ENCODE measurements at places on chromosomes 11 and 22.

GRCh38 chr11:93849751-93850593 is 446 bp downstream of the VSTM5 start:
- H3K27ac ChIP-seq, result no peak overlapping the region
- peak; percentile 16 for DNase-seq
- H3K36me3 ChIP-seq, result no peaks in the 10 kb centered on the region
- no peaks in the 10 kb centered on the region for H3K27me3 ChIP-seq

- H3K4me1 ChIP-seq, result peaks cover 77% of the 10 kb centered on the region
- peak; percentile 97 for DNase-seq
- no peaks in the 10 kb centered on the region for H3K36me3 ChIP-seq
These were observed 72.1 kb downstream of the PTPRJ start for GRCh38 chr11:48052183-48053044.

DNA sequence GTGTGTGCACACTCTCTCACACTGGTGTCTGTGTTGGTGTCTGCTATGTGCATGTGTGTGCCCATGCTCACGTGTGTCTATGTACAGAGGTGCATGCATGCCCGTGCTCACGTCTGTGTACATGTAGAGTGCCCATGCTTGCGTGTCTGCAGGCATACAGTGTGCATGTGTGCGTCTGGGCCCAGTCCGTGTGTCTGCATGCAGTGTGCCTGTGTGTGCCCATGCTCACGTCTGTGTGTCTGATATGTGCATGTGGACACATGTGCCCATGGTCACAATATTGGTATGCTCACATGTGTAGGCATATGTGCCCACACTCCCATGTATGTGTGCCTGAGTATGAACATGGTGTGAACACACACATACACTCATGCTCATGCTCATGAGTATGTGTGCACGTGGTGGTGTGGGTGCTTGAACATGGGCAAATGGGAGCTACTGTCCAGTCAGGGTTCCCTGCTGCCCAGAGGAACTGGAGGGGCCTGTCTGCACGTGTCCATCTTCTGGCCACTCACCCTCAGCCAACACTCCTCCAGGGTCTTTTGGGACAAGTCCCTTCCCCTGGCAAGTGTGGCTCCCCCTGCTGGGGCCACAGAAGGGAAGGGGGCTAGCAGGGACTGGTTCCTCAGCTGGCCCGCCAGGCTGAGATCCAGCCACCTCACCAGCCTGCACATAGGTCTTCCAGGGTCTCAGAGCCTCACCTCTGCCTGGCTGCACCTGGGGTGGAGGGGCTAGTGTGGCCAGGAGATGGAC is 7.3 kb upstream of the TBX1 start:
- H3K4me3 ChIP-seq, result no peak overlapping the region
- peaks cover 22% of the 10 kb centered on the region for H3K27me3 ChIP-seq
- no peak for DNase-seq
- H3K27ac ChIP-seq, result no peak overlapping the region
- H3K36me3 ChIP-seq, result no peaks in the 10 kb centered on the region

- no peaks in the 10 kb centered on the region for H3K36me3 ChIP-seq
- H3K4me3 ChIP-seq, result no peak overlapping the region
- no peak overlapping the region for H3K27ac ChIP-seq
These were observed 2.2 kb downstream of the CADM1 start for GRCh38 chr11:115501893-115502589.

DNA sequence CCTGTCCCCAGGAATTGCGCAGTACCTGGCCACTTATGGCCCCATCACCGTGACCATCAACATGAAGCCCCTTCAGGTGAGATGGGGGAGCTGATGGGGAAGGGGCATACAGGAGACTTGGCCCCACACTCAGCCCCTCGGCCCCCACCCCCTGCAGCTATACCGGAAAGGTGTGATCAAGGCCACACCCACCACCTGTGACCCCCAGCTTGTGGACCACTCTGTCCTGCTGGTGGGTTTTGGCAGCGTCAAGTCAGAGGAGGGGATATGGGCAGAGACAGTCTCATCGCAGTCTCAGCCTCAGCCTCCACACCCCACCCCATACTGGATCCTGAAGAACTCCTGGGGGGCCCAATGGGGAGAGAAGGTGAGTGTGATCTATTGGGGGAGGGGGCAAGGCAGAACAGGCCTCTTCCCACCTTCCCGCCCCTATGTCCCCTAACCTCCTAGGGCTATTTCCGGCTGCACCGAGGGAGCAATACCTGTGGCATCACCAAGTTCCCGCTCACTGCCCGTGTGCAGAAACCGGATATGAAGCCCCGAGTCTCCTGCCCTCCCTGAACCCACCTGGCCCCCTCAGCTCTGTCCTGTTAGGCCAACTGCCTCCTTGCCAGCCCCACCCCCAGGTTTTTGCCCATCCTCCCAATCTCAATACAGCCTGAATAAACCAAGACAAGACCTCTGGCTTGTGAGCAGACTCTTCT is 3.6 kb downstream of the CTSW start:
- no peaks in the 10 kb centered on the region for H3K27me3 ChIP-seq
- no peak overlapping the region for H3K4me3 ChIP-seq
- DNase-seq, result no peak
- H3K27ac ChIP-seq, result no peak overlapping the region

DNA sequence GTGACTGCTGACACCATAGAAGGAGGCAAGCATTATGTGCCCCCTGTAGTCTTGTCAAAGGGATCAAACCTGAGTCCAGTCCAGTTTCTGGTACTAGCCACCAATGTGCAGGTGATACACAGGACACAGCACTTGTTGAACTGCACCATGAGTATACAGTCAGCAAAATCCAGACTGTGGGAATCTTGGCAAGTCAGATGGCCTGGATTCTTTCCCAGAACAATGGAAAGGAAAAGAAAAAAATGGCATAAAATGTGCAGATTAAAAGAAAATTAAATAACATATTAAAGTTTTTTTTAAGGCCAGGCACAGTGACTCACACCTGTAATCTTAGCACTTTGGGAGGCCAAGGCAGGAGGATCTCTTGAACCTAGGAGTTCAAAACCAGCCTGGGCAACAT is 16.8 kb downstream of the CRY2 start:
- DNase-seq, result no peak
- peaks cover 15% of the 10 kb centered on the region for H3K4me1 ChIP-seq
- H3K36me3 ChIP-seq, result peaks cover 62% of the 10 kb centered on the region
- no peaks in the 10 kb centered on the region for H3K27me3 ChIP-seq
- H3K27ac ChIP-seq, result no peak overlapping the region

DNA sequence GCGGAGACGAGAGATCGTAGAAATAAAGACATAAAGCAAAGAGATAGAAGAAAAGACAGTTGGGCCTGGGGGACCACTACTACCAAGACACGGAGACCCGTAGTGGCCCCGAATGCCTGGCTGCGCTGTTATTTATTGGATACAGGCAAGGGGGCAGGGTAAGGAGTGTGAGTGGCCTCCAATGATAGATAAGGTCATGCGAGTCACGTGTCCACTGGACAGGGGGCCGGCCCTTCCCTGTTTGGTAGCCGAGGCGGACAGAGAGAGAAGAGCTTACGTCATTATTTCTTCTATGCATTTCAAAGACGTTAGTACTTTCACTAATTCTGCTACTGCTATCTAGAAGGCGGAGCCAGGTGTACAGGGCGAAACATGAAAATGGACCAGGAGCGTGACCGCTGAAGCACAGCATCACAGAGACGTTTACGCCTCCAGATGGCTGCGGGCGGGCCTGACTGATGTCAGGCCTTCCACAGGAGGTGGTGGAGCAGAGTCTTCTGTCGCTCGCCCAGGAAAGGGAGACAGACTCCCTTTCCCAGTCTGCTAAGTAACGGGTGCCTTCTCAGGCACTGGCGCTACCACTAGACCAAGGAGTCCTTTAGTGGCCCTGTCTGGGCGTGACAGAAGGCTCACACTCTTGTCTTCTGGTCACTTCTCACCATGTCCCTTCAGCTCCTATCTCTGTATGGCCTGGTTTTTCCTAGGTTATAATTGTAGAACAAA is 24.8 kb downstream of the PPP6R2 start:
- H3K4me1 ChIP-seq, result peaks cover 12% of the 10 kb centered on the region
- no peak overlapping the region for H3K27ac ChIP-seq
- H3K4me3 ChIP-seq, result no peak overlapping the region
- no peaks in the 10 kb centered on the region for H3K36me3 ChIP-seq

Measured in thyroid gland (tissue), 4 donors.